ENCODE measurements at places on chromosomes 4 and X.

DNA sequence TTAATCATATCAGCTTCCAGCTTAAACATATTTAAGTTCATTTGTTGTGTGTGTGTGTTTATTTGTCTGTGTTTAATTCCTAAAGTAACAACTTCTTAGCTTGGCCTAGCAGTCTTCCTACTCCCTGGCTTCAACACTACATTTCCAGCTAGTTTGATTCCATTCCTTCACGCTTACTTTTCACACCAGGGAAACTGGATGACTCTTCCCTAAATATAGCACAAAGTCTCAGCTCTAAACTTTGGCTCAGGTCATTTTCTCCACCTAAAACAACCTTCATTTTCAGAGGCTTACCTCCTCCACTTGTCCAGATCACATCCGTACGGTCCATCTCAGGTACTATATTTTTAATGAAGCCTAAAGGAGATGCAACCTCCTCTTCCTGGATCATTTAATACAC lies 94.4 kb downstream of the KCTD8 start:
- DNase-seq, result no peak

GRCh38 chrX:119760026-119760877 lies 1.9 kb downstream of the SOWAHD start:
- no peak for DNase-seq

DNA sequence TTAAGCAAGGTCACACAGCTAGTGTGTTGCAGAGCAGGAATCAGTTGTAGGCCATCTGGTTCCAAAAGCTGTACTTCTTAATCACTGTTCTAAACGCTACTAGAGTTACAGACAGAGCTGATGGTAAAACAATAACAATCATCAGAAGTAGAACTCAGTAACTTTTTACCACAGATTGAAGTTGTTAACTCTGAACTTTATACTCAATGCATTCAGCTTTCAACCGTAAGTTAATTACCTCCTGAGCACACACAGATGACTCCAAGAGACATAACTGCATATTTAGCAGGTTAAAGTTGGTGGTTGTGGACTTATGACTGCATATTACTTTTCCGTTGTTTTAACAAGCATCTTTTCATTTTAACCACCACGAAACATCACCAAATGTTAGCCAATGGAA lies 127.3 kb downstream of the PRSS12 start:
- DNase-seq, result no peak

DNA sequence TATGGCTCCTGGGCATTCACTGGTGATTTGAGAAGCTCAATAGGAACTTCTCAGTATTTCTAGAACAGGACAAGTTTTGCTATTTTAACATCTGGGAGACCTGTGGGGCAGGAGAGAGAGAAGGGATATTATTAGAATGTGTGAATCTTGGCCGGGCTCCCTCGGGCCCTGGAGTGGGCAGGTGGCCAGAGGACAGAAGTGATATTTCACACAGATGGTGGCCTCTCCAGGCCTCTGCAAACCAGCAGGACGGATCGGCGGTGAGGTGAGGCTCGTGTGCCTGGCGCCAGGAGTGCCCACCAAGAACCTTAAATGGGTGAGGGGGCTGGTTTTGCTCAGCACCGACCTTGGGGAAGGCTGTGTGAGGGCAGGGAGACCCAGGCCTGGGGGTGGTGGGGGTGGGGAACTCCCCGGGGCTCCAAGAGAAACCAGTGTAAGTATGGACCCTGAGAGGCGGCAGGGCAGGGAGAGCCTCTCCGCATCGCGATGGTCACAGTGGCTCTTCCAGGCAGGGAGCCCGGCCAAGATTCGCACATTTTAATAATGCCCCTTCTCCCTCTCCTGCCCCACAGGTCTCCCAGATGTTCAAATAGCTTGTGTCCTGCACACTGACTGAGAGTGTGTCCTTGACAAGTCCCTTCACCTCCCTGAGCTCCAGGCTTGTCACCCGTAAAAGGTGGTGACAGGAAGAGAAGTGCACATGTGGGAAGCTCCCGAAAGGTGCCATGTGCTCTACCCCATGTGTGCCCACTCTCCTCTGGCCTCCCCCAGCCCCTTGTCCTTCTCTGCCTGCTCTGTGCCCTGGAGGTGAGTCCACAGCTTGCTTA lies 64.9 kb downstream of the SORCS2 start:
- no peak for DNase-seq

DNA sequence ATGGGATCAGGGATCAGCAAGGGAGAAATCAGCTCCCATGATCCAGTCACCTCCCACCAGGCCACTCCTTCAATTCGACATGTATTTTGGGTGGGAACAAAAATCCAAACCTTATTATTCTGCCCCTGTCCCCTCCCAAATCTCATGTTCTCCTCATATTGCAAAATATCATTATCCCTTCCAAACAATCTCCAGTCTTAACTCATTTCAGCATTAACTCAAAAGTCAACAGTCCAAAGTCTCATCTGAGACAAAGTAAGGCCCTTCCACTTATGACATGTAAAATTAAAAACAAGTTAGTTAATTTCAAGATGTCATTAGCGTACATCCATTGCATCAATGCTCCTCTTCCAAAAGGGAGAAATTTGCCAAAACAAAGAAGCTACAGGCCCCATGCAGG lies 22.0 kb downstream of the UGT2B4 start:
- no peak for DNase-seq

- no peak for DNase-seq
These were observed 456.4 kb upstream of the TEX13C start for GRCh38 chrX:124863303-124863702.

DNA sequence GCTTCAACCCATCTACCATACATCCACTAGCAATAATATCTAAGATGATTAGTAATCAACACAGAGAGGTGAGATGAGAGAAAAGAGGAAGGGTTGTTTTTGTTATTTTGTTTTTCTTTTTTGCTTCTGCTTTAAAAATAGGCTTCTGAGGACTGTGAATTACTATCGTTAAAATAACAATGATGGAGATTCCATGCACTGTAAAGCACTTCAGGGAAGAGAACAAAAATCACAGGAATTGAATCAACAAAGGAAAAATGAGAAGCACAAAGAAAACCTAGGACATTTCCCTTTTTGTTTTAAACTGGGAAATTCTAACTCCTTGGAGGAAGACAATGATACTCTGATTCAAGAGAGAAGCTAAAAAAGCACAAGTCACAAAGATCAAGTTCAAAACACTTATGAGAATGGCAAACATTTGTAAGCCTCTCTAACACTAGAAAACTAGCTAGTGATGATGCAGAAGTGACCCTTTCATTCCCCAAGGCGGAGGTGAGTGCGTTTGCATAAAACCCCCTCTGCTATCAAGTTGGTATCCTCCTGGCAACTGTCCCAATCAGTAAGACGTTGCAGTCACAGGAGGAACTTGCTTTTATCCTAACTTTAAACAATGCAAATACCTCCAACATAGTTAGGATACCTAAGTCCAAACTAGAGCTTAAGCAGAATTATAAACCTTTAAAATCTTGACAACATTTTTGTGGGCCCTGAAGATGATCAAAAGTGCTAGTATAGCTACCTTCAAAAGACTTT lies 308.5 kb downstream of the CAMK2D start:
- no peak for DNase-seq

GRCh38 chr4:73707269-73707875 lies 33.0 kb upstream of the CXCL8 start:
- no peak for DNase-seq

DNA sequence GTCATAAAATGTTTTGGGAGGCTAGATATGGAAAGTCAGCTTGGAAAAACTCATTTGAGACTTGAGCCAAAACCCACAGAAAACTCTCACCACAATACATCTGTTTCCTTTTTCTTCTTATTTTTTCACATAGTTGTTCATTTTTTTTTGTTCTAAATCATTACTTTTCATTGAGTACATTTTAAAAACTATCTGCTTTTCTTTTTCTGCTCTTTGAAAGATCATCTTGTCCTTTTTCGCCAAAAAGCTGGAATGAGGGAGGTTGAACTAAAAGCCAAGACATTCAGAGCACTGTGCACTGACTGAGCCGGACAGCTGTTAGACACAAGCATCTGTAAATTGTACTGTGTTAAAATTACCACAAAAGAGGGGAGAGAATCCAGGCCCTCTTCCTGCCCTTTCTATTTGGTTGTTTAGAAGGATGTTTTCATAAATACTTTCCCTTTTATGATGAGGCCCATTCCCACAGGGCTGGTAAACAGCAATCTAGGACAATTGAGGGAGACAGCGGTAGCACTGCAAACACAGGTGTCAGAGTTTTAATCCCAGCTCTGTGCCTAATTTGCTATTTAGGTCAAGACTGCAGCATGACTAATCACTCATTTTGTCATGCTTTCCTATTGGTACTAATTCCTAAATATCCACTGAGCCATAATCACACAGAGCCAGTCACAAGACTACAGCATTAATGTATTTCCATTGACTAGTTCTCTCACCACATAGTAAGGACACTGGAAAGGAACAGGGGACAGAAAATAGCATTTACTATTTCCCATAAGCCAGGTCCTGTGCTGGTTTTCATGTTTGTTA lies 7.3 kb upstream of the RNF150 start:
- DNase-seq, result no peak

DNA sequence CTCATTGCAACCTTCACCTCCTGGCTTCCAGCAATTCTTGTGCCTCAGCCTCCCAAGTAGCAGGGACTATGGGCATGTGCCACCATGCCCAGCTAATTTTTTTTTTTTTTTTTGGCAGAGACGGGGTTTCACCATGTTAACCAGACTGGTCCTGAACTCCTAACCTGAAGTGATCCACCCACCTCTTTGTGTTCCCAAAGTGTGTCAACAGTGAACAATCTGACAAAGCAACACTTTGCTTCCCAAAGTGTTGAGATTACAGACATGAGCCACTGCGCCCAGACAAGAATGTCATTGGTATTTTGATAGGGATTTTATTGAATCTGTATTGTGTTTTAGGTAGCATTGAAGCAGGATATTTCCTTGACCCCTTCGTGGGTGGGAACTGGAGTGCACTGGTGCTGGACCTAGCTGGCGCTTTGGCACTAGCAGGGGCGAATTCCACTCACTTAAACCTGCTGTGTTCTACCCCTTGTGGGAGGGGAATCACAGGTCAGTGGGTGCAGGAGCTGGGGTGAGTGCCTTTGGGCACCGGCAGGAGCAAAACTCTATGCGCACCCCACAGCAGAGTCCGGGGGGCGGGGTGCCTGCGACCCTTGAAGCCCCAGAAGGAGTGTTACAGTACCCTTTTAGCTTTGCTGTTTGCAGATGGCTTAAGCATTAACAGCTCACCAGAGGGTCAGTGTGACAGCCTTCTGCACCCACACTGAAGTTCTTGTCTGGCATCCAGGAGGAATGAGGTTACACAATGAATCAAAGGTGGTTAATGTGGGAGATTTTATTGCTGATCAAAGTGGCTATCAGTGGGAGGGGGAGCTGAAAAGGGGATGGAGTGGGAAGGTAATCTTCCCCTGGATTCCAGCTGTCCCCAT lies 21.9 kb downstream of the KLF8 start:
- no peak for DNase-seq

- DNase-seq, result no peak
These were observed 54.6 kb upstream of the GPR78 start for GRCh38 chr4:8525383-8526120.

DNA sequence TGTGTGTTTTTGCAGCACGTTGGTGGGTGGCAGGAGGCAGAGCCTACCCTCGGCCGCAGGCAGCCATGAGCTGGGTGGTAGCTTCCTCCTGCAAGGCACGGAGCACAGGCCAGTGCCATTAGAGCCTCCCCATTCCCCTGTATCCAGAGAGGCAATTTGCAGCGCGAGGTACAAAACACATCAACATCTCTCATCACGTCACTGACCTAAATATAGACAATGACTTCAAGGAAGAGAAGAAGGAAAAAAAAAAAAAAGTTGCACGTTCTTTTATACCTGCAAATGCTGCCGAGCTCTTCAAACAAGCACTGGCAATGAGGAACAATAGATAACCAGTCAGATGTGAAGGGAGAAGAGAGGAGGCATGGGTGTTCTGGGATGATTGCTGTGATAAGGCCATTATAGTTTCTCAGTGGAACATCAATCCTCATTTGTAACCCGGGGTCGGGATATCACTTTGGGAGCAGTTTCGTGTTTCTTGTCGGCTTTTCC lies 159.9 kb downstream of the MGST2 start:
- DNase-seq, result no peak

DNA sequence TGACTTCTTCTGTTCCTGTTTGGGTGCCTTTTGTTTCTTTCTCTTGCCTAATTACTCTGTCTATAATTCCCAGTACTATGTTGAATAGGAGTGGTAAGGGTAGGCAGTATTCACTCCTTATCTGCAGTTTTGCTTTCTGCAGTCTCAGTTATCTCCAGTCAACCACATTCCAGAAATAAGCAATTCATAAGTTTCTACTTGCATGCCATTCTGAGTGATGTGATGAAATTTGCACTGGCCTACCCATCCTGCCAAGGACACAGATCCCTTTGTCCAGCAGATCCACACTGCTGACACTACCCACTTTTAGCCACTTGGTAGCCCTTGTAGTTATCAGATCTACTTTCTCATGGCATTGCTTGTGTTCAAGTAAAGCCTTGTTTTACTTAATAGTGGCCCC lies 971.6 kb upstream of the INTU start:
- DNase-seq, result no peak

DNA sequence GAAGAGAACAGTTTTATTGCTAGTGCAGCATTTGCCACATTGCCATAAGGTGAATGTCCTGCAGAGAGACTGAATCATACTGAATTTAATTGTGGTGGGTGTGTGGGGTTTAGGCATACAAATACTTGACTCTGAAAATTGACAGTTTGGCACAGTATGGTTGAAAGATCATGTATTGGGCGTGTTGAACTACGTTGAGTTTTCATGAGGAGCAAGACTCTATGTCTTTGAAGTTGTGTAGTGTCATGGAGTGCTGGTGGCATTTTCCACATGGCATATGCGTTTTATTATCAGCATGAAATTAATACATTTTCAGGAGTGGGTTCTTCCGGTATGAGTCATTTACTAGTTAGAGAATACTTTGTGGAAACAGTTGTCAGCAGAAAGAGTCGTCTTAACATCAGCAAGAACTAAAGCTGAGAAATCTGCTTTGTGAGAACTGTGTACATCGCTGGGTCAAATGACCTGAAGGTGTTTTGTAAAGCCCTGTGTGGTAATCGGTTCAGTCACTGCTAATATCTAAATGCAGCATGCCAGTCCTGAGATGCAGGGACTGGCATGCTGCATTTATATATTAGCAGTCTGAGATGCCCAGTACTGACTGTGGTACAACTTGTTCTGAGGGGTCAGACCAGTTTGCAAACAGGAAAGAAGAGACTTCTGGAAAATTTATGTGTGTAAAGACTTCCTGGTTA lies 50.3 kb downstream of the ARHGAP10 start:
- DNase-seq, result no peak

All from vagina (tissue), 2 donors.